Retinal pigment epithelial cell (primary cell): ENCODE measurements at places on chromosomes 2 and 18.

GRCh38 chr2:119389615-119390306, 23.0 kb downstream of the DBI start:
- no peak for DNase-seq

GRCh38 chr2:237221443-237221842, 135.8 kb downstream of the COPS8 start:
- no peak for DNase-seq

- no peak for DNase-seq
Measured at GRCh38 chr2:209864716-209865295, 93.2 kb downstream of the UNC80 start.

GRCh38 chr2:172177581-172177980, 74.9 kb upstream of the DLX2 start:
- DNase-seq = no peak

DNA sequence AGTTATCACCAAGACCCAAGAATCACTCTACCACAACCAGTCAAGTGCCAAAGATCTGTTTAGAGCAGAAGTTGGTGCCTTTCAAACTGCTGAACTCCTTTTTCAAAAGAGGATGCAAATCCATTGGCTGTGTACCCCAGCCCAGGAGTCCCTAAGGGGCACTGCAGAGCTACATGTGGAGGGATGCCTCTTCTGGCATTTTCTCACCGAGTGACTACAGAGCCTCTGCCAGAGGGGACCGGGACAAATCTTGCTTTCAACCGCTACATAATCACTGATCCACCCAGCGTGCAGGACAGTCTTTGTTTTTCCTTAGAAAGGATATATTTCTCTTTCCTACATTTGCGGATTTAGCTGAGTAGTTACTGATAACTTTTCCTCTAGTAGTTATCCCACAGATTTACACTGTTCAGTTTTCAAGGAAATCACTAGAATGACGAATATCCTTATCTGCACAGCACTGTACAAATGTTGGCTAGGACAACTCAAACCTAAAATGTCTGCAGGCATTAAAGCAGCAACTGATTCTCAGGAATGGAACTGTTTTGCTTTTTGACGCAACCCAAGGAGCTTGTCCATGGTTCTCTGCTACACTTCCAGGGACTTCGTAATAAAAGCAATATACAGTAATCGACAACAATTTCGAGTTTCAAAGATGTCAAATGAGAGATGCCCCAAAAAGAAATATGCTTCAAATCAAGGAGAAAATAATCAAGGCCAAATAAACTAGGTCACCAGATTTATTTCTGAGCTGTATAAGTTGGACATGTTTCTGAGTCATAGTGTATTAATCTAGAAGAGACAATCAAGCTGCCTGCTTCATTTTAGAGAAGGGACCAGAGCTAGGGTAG, 24.1 kb downstream of the EPB41L3 start:
- no peak for DNase-seq

DNA sequence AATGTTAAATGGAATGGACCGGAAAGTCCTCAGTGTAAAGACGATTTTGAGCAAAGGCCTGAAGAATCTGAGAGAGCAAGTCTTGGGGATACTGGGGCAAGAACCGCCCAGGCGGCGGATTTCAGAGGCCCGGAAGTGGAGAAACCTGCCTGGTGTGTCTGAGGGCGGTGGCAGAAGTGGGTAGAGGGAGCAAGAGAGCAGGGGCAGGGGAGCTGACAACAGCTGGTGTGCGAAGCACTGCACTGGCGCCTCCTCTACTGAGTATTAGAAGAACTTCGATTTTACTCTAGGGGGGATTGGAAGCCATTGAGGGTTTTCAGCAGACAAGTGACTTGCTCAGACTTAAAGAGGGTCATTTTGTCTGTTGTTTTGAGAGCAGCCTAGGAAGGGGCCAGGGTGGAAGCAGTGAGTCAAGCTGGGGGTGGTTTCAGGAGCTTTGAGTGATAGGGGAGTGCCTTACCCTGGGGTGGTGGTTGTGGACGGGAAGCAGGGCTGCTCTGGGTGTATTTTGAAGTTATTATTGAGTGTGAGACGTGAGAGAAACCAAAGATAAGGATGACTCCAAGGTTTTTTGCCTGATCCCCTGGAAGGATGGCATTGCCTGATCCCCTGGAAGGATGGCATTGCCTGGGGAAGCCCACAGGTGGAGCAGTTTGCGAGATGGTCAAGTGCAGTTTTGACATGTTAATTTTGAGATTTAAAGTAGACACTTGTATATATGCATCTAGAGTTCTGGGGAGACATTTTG, 52.5 kb downstream of the ZNF236 start:
- DNase-seq = no peak

DNA sequence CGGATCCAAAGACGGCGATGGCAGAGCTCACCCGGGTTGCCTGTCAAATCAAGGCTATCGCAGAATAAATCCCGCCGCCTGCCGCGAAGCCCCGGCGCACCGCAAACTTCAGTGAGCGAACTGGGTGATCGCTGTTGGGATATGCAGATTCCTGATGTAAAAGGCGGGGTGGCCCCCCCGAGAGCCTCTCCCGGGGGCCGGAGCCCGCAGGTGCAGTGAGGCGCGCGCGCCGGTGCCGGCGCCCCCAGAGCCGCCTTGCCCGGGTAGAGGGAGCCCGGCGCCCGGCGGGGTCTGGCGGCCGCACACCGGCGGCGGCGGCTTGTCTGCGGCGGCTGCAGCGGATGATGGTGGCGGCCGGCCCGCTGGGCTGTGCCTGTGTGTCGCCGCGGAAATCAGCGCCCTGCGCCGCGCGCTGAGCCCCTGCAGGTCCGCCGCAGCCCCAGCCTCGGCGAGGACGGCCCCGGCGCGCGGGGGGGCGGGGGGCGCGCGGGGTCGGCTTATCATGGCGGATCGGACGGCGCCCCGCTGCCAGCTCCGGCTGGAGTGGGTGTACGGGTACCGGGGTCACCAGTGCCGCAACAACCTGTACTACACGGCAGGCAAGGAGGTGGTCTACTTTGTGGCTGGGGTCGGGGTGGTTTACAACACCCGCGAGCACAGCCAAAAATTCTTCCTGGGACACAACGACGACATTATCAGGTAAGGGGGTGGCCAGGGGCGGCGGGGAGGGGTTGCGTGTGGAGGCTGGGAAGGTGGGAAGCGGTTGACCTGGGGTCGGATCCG, 1.3 kb downstream of the EML6 start:
- no peak for DNase-seq

DNA sequence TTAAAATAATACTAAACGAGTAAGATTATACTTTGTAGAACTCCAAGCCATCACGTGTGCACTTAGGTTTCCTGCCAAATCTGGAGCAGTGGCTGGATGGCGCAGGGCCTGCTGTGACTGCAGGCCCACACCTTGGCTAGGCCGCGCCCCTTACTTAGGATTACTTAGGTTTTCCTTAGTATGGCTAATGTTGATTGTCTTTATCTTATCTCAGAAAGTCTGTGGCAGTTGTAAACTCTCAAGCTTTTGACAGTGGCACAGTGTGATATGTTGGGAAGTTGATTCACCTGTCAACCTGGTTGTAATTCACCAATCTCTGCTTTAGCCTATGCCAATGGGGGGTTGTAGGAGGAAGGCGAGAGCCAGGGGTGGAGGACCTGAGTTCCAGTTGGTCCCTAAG, 208.4 kb downstream of the ZNF407 start:
- DNase-seq = peak; percentile 21

GRCh38 chr18:62637807-62638687, 77.3 kb upstream of the PHLPP1 start:
- DNase-seq = no peak

- DNase-seq = no peak
Measured at GRCh38 chr18:78542204-78542603, 437.4 kb upstream of the SALL3 start.

DNA sequence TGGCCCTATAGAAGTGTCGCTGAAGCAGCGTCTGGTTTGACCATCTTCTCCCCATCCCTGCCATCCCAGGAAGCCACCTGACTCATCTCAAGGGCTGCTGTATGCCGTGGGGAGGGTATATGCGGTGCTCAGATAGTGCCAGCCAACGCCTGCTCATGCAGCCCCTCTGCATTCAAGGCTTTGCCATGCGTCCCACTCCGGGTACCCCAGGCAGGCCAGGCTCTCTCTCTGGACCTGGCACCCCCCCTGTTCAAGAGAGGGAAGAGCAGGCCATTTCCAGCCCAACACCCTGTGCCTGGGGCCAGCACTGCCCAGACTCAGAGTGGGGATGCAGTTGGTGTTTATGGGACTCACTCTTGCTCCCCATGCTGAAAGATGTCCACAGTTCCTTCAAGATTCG, 130.0 kb downstream of the GLI2 start:
- no peak for DNase-seq

DNA sequence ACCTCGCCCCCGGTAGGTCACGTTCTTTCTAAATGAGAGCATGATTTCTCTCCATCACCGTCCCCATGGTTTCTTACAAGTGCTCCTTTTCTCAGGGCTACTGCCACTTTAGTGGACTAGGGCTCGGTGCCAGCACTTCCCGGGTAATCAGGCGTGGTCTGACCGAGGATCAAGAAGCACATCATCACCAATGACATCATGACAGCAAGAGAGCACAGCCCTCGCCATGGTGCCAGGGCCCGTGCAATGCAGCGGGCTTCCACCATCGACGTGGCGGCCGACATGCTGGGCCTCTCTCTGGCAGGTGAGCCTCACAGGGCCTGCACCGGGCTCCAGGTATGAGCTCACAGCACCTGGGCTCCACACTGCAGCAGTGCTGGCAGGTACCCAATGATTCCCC, 75.2 kb downstream of the INPP4A start:
- DNase-seq = no peak

GRCh38 chr2:154195644-154196195, 324.0 kb downstream of the GALNT13 start:
- no peak for DNase-seq

- no peak for DNase-seq
Measured at GRCh38 chr2:70651727-70652126, 98.1 kb upstream of the TGFA start.

- DNase-seq = no peak
Measured at GRCh38 chr2:204486805-204487204, 58.5 kb upstream of the PARD3B start.

- DNase-seq = no peak
Measured at GRCh38 chr2:217788669-217789002, 214.2 kb downstream of the TNS1 start.

DNA sequence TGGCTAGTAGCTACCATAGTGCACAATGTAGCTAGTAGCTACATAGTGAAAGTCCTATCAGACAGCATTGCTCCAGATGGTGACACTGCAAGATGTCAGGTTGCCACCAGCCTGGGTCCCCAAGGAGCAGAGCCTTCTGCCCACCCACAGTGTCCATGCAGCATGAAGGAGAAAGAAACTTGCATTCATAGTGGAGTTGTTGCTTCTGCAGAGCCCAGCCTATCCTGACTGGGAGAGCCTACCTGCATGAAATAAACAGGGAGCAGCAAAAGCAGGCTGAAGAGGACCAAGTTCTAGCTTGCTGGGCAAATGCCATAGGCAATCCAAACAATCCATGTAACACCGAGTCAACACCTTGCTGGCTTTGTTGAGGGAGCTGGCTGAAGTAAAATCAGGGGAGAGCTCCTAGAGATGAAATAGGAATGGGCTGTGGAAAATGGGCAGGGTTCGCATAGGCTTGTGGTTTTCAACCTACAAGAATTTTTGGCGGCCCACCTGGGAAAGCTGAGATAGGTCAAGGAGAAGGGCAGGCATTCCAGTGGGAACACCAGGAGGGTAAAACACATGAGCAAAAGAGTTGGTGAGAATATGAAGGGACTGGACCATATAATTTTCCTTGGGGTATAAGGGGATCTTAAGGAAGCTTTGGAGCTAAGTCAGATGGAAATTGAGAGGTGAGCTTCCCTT, 195.8 kb downstream of the CYP26B1 start:
- DNase-seq = no peak

GRCh38 chr2:9971105-9971818, 19.8 kb downstream of the GRHL1 start:
- no peak for DNase-seq

GRCh38 chr2:67476809-67477790, 80.0 kb downstream of the ETAA1 start:
- no peak for DNase-seq

DNA sequence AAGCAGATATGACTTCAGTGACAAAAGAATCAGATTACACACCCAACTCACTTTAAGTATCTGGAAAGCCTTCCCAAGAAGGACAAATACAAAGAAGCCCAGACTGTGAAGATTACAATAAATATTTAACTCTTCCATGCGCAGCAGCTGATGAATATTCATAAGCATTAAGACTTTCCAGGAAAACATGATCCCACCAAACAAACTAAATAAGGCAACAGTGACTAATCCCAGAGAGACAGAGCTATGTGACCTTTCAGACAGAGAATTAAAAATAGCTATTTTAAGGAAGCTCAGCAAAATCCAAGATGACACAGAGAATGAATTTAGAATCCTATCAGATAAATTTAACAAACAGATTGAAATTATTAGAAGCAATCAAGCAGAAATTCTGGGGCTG, 108.2 kb upstream of the UBE2E3 start:
- DNase-seq = no peak

- DNase-seq = no peak
Measured at GRCh38 chr2:170121689-170122088, 56.3 kb upstream of the MYO3B start.

GRCh38 chr2:151777935-151778334, 43.7 kb upstream of the NEB start:
- no peak for DNase-seq

GRCh38 chr18:73852789-73853549, 294.7 kb downstream of the FBXO15 start:
- no peak for DNase-seq

GRCh38 chr2:96788442-96789244, 27.4 kb upstream of the CNNM3 start:
- peak; percentile 60 for DNase-seq

DNA sequence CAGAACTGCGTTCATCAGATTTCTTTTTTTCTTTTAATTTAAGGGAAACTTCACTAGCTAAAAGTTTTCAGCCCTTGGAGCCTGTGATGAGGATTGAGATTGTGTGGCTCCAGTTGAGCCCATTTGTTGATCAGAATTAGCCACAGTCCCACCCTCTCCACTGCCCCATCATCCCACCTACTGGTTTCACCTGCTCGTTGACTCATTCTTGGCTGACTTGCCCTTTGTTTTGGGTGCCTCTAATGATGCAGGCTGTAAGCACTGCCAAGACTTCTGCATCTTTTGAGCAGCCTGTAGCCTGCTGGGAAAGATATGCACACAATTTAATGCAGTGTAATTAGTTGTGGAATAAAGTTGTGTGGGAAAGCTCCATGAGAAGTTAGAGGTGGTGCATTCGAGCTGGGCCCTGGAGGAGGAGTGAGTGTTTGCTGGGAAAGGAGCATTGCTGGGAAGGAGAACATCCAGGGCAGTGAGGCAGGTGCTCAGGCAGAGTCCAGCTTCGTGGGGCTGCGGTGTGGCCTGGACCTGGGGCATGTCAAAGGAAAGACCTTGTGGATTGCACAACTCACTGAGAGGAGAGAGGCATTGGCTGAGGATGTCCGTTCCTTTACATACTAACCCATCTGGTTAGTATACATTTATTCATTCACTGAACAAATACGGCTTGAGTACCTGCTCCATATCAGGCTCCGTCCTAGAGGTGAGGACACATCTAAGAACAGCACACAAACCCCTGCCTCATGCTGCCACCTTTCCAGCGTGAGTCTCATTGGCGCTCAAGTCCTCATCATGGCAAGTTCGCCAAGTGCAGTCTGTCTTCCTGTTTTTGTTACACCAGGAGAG, 18.2 kb downstream of the ASPRV1 start:
- DNase-seq = peak; percentile 17
